Thymus (tissue), 14 donors: ENCODE measurements at places on chromosomes 4 and X.

GRCh38 chr4:152943672-152944071, 7.5 kb downstream of the FHDC1 start:
- no peak overlapping the region for H3K4me3 ChIP-seq
- peaks cover 11% of the 10 kb centered on the region for H3K27me3 ChIP-seq
- DNase-seq: no peak
- no peaks in the 10 kb centered on the region for H3K36me3 ChIP-seq
- H3K27ac ChIP-seq: no peak overlapping the region

GRCh38 chr4:100641336-100641735, 123.5 kb upstream of the EMCN start:
- H3K27ac ChIP-seq: no peak overlapping the region
- no peaks in the 10 kb centered on the region for H3K4me1 ChIP-seq
- H3K27me3 ChIP-seq: no peaks in the 10 kb centered on the region
- no peaks in the 10 kb centered on the region for H3K36me3 ChIP-seq
- DNase-seq: no peak

- peaks cover under 1% of the 10 kb centered on the region for H3K4me1 ChIP-seq
- DNase-seq: no peak
- H3K27ac ChIP-seq: no peak overlapping the region
- H3K4me3 ChIP-seq: no peak overlapping the region
Observed at GRCh38 chrX:41082783-41083182, 2.5 kb upstream of the USP9X start.

GRCh38 chrX:148499638-148500422, 587 bp upstream of the AFF2 start:
- DNase-seq: no peak
- H3K27ac ChIP-seq: no peak overlapping the region
- H3K4me1 ChIP-seq: peaks cover 23% of the 10 kb centered on the region
- peak overlapping the region; percentile 69 for H3K4me3 ChIP-seq
- no peaks in the 10 kb centered on the region for H3K36me3 ChIP-seq

- H3K27ac ChIP-seq: no peak overlapping the region
- H3K27me3 ChIP-seq: no peaks in the 10 kb centered on the region
- H3K4me3 ChIP-seq: no peak overlapping the region
- H3K4me1 ChIP-seq: no peaks in the 10 kb centered on the region
Observed at GRCh38 chrX:40632199-40632598, 9.0 kb downstream of the MPC1L start.

DNA sequence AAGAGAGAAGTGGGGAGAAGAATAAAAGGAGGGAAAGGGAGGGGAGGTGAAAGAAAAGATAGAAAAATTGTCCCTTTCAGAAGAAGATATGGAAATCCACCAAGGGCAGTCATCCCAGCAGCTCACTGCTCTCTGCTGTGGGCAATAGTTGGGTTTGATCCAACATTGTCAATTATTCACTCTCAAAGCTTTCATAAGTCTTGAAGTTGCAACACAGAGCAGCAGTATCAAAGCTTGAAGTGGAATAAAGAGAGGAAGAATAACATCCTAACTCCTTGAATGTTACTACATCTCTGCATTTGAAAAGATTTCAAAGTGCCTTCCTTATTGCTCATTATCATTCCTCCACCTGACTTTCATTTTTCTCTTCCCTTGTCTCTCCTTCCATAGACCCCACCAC, 62.3 kb upstream of the HHIP start:
- no peak overlapping the region for H3K27ac ChIP-seq
- no peak for DNase-seq
- H3K36me3 ChIP-seq: no peaks in the 10 kb centered on the region
- H3K4me1 ChIP-seq: no peaks in the 10 kb centered on the region
- no peaks in the 10 kb centered on the region for H3K27me3 ChIP-seq

- peak overlapping the region; percentile 72 for H3K4me3 ChIP-seq
- no peaks in the 10 kb centered on the region for H3K27me3 ChIP-seq
- H3K36me3 ChIP-seq: peaks cover 32% of the 10 kb centered on the region
- peak overlapping the region; percentile 42 for H3K27ac ChIP-seq
Observed at GRCh38 chrX:48696909-48697727, 584 bp downstream of the SUV39H1 start.

DNA sequence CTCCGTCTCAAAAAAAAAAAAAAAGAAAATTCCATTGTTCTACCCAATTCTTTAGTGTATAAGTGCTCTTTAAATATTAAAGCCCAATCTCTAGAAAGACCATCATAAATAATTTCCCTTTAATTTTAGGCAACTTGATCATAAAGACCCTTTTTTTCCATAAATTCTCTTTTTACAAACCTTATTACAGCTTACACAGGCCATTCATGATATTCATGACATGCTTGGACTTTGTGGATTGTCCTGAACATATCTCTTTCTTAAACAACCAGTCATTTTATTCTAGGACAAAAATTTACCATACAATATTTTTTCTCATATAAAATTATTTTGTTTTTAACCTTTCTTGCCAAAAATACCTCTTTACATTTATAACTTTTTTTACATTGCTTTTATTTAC, 30.5 kb downstream of the TLR8 start:
- DNase-seq: no peak
- H3K4me3 ChIP-seq: no peak overlapping the region
- no peaks in the 10 kb centered on the region for H3K36me3 ChIP-seq
- no peaks in the 10 kb centered on the region for H3K27me3 ChIP-seq
- H3K27ac ChIP-seq: no peak overlapping the region

- H3K27me3 ChIP-seq: peaks cover 30% of the 10 kb centered on the region
- no peaks in the 10 kb centered on the region for H3K4me1 ChIP-seq
Observed at GRCh38 chr4:3879681-3880614, 113.8 kb downstream of the ADRA2C start.

- no peak overlapping the region for H3K27ac ChIP-seq
- no peak for DNase-seq
- H3K4me3 ChIP-seq: no peak overlapping the region
- H3K27me3 ChIP-seq: no peaks in the 10 kb centered on the region
- H3K4me1 ChIP-seq: no peaks in the 10 kb centered on the region
Observed at GRCh38 chr4:88619971-88620370, 27.7 kb downstream of the HERC3 start.

GRCh38 chr4:93764639-93765246, 63.8 kb upstream of the ATOH1 start:
- H3K4me3 ChIP-seq: no peak overlapping the region
- H3K27me3 ChIP-seq: no peaks in the 10 kb centered on the region
- H3K4me1 ChIP-seq: no peaks in the 10 kb centered on the region
- DNase-seq: no peak
- no peak overlapping the region for H3K27ac ChIP-seq

- H3K4me1 ChIP-seq: no peaks in the 10 kb centered on the region
- no peak for DNase-seq
- no peaks in the 10 kb centered on the region for H3K36me3 ChIP-seq
Observed at GRCh38 chr4:61994036-61994435, 793.9 kb downstream of the ADGRL3 start.

GRCh38 chr4:124861761-124862160, 149.2 kb upstream of the ANKRD50 start:
- no peaks in the 10 kb centered on the region for H3K36me3 ChIP-seq
- no peak overlapping the region for H3K27ac ChIP-seq
- H3K27me3 ChIP-seq: no peaks in the 10 kb centered on the region
- DNase-seq: no peak
- H3K4me3 ChIP-seq: no peak overlapping the region
- no peaks in the 10 kb centered on the region for H3K4me1 ChIP-seq
